Testis (tissue), 5 donors: ENCODE measurements at places on chromosomes 2 and 18.

GRCh38 chr18:59550174-59550516 lies 147.1 kb downstream of the CCBE1 start:
- DNase-seq, result no peak

DNA sequence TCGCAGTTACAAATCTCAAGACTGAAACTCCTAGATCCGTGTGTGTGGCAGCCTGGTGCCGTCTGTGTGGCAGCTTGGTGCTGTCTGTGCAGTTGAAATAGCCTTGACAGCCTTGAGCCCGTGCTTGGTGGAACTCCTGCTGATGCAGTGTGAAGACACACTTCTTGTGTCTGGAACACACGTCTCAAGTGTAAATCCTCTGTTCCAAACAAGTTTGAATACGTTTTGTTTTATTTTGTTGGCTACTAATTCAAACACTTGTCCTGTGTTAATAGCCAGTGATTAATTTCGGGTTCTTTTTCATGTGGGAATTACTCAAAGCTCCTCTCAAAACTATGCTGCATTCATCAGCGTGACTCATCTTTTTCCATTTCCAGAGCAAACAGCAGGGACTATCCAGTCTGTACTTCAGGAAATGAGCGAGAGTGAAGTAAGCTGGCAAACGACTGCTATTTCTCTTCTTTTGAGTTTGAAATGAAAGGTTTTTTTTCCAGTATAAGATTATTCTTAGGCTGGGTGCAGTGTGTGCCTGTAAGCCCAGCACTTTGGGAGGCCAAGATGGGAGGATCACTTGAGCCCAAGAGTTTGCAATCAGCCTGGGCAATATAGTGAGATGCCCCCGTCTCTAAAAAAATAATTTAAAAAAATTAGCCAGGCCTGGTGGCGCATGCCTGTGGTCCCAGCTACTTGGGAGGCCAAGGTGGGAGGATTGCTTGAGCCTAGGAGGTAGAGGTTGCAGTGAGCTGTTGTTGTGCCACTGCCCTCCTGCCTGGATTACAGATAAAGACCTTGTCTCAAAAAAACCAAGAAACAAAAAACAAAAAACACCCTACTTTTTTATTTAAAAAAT lies 152.9 kb downstream of the SPP2 start:
- no peak for DNase-seq

GRCh38 chr2:217058791-217059755 lies 199.2 kb upstream of the TNP1 start:
- no peak for DNase-seq

DNA sequence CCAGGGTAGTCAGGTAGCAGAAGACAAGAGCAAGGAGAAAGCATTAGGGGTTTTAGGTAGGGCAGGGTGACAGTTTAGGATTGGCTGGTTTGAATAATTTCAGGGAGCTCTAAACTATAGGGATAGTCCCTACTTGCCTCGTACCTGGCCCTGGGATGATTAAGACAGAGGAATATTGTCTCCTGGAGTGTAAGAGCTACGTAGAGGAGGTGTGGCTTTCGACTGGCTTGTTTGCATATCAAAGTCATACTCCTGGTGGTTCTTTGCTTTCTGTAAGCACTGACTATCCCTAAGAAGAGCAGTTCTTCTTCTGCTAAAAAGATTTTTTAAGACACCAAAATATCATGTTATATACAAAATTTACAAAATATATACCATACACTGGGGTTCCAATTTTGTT lies 1867.4 kb downstream of the SUCLG1 start:
- DNase-seq, result no peak

- DNase-seq, result no peak
Measured at GRCh38 chr2:100268986-100269385, 53.3 kb downstream of the LONRF2 start.

DNA sequence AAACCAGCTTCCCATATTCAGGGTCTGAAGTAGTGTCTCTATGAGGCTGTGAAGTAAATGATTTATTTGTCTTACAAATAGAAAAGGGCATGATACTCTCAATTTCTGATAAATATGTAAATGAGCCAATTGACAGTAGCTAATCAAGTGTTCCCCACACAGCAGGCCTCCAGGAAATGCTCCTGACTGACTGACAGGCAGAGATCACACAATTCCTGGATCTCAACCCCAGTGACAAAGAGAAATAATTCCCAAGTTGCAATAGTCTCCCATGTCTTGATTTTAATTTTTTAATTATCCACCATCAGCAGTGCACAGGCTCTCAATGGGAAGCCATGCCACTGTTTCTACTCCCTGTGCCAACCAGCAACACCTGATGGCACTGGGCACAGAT lies 390.4 kb downstream of the SOX11 start:
- no peak for DNase-seq

GRCh38 chr2:85604568-85605339 lies 2.3 kb upstream of the TMEM150A start:
- DNase-seq, result no peak

GRCh38 chr2:235505181-235505741 lies 11.4 kb downstream of the AGAP1 start:
- no peak for DNase-seq

DNA sequence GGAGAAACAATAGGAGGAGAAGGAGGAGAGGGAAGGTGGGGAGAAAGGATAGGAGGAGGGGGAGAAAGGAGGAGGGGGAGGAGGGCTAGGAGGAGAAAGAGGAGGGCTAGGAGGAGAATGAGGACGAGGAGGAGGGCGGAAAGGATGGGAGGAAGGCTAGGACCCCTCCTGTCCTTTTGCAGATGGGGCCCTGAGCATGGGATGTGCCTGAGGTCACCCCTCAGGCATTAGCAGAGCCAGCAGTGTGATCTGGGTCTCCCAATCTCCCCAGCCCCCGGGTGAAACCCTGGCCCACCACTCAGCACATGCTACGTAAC lies 601 bp upstream of the ANO7 start:
- DNase-seq, result no peak

GRCh38 chr2:161243905-161244304 lies 64.3 kb upstream of the PSMD14 start:
- DNase-seq, result no peak

DNA sequence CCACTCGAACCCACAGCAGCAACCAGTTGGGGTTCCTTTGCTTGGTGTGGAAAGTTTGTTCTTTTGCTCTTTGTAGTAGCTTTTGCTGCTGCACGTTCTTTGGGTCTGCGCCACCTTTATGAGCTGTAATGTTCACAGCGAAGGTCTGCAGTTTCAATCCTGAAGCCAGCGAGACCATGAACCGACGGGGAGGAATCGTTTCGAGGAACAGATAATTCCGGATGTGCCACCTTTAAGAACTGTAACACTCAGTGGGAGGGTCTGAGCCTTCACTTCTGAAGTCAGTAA lies 14.3 kb downstream of the GPR17 start:
- DNase-seq, result no peak

DNA sequence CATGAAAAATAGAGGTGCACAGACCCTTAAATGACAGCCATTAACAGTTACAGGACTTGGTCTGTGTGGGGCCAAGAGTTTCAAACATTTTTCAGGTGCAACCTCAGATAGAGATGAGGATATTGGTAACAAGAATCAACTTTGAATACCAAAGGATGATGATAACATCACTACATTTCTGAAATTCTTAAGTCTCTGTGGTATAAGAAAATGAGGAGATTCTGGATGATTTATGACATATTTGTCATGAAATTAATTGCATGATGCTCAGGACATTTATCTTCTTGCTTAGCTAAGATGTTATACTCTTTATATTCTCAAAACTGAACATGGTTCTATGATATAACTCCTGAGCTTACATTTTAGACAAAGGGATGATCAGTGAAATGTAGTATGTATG lies 471.8 kb upstream of the CWC22 start:
- no peak for DNase-seq
